ENCODE measurements at places on chromosomes 12 and 14. TPM values are rescaled to one million over a fixed set of nuclear protein-coding genes. Genes with fewer than 3 reads are reported as not detected.

DNA sequence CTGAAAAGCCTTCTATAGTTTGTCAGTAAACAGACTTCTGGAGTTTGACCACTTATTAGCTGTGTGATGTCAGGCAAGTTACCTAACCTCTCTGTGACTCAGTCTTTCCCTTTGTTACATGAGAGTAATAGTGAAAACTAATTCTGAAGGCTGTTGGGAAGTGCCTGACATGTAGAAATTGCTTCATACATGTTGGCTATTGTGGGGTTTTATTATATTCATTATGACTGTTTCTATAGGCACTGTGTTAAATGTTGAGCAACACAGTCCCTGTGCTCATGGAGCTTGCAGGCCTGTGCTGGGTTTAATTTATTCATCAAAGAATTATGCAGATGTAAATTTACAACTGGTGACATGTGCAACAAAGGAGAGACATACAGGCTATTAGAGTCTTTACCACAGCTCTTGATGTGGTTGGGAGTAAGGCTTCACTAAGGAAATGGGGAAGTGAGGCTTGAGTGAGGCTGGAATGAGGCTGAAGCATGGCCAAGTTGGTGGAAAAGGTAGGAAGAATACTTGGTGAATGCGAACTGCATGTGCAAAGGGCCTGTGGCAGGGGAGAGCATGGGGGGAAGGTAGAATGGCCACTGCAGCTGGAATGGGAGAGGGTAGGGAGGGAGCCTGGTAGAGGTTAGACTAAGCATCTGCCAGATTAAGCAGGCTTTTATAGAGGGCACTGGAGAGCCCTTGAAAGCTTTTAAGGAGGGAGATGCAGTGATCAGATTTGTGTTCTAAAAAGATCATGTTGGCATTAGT is 236.4 kb upstream of the CRY1 start:
- DNase-seq, result no peak

TRPV4 gene
- total RNA-seq, result 0.50 TPM

DNA sequence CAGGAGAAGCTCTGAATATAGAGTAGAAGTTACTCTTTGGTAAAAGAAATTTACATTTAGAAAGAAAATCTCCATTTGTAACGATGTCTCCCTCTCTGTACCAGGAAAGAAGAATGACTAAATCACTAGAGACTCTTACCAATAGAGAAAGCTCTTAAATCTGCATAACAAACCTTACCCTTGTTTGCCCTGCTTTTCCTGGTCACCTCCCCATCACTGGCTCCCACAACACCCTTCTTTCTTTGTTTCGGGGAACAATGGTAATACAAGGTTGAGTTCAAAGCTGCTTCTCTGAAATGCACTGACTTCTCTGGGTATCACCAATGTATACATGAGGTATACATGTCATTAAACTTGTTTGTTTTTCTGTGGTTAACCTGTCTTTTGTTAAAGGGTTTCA is 351.1 kb upstream of the FLRT2 start:
- no peak for DNase-seq

- no peak for DNase-seq
Observed at GRCh38 chr14:58071341-58071740, 80.7 kb downstream of the ARMH4 start.

GRCh38 chr12:119446459-119446858 is 111.9 kb downstream of the CCDC60 start:
- peak; percentile 71 for DNase-seq

PLBD1 gene
- not detected for total RNA-seq

GRCh38 chr12:131105736-131106348 is 152.1 kb downstream of the ADGRD1 start:
- DNase-seq, result no peak

DNA sequence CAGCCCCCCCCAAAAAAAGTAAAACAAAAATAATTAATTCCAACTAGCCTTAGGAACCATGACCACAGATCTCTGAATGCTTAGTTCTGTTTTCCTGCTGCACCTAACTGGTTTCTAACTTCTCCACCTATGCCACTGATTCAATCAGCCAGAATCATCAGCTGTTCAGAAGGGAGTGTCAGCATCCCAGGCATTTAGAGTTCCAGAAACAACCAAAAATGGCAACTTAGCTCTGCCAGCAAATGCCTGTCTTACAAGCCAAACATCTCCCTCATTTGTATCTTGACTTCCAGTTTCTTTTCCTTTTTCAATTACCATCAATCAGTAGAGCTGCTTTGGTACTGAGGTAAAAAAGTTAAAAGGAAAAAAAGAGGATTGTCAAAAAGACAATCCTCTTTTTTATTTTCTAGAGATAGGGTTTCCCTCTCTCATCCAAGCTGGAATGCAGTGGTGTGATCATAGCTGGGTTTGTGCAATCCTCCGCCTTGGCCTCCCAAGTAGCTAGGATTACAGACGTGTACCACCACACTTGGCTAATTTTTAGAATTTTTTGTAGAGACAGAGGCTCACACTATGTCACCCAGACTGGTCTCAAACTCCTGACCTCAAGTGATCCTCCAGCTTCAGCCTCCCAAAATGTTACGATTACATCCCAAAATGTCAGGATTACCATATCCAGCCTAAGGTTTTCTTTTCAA is 45.2 kb upstream of the ISM2 start:
- DNase-seq, result no peak

TM7SF3 gene
- 144 TPM for total RNA-seq

DNA sequence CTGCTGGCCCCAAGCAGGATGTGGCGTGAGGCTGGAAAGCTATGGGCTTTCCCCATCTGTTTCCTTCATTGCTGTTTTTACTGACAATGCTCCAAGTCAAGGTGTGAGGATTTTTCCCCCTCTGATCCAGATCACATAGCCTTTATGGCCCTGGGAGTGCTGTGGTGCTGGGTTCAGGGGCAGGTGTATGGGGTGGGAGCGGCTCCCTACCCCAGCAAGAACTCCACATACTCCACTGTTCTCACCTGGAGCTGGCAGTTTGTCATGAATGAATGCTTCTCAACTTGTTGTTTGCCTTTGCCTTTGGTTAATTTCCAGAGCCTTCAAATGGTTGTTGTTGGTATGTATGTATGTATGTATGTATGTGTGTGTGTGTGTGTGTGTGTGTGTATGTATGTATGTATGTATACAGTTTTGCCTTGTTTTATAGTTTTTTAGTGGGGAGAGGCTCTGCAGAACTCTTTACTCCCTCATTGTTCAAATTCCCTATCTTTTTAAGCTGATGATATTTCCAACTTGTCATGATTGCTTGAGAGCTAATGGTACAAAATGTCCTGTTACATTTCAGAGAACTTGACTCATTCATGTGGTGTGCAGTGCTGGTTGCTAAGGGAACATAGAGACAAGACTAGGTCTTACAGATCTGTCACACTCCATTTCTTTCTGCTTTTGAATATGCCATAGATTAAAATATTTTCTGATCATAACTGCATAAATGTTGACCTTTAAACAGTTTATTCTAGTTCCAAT is 36.6 kb upstream of the ASPG start:
- DNase-seq, result no peak

DNA sequence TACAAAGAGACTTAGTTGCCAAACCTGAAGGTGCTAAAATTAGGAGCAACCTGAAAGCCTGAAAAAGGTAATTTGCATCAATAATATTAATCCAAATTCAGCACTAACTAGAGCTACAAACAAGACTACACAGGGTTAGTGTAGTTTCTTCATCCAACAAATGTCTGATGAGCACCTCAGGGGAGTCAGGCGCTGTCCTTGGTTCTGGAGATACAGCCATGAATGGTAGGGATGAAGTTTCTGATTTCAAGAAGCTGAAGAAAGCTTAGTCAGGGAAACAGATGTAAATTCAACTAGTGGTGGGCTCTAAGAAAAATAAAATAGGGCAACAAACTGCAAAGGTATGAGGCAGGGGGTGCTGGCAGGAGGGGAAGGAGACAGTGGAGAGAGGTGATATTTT is 266.3 kb downstream of the GLT1D1 start:
- no peak for DNase-seq

SCNN1A gene
- total RNA-seq, result 0.11 TPM

DNA sequence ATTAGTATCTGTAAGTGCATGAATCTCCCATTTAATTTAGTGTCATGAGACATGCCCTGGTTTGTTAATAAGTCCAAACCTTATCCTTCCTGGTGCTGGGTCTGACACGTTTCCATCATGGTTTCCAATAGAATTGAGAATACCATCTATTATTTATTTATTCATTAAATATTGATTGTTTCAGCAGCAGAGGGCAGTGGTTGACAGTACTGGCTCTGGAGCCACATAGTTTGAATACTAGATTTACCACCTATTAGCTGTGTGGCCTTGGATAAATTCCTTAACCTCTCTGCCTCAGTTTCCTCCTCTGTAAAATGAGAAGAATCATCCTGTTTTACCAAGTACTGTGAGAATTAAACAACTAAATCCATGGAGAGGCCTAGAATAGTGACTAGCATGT is 941 bp upstream of the STAB2 start:
- DNase-seq, result no peak

DNA sequence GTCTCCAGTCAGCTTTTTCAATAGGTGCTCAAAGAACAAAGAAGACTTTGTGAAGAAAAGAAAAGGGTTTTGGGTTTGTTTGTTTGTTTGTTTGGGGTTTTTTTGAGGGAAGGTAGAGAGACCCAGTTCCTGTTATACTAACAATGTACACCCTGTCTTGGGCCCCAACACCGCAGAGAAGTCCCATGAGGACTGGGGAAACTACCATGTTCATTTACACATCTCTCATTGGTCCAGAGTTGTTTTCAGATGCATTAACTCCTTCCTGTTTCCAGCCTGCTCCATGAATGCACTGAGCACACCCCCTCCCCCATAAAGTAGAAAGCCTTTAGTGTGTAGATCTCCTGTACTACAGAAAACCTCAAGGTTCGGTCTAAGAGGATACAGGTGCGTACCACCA is 51.1 kb upstream of the SLC8A3 start:
- DNase-seq, result no peak

DNA sequence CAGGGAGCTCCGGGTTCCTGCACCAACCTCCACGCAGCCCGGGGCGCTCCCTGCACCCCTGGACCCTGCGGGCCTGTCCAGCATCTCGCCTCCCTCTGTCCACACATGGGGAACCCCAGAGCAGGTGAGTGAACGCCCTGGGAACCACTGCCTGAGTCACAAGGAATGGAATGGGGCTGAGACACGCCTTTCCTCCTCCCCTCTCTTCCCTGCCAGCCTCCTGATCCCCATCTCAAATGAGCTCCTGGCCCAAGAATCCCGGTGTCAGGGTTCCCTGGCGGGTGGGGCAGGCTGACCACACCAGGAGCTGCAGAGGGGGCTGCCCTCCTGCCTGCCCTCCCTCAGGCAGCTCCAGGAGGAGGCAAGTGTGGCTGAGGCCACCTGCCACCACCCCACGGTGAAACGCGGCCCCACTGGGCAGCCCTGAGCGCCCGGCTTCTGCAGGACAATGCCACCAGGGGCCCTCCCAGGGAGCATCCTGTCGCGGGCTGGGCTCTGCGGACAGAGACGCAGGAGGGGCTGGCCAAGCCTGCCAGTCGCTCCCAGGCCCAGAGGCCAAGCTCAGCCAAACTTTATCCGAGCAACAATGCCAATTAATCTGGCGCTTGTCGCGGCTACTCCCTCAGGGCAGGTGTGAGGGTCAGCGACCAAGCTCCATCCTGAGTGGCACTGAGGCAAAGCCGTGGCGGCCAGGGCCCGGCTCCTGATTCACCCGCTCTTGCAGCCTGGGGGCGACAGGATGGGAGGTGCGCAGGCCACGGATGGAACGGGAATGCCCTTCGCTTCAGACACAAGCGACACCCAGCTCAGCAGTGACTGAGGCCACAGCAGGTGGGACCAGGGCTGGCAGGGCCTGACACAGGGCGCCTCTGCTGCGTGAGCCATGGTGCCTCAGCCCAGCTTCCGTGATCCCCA is 44.3 kb downstream of the GALNT9 start:
- no peak for DNase-seq

Measured in HT1080 (cell line).